ENCODE measurements at places on chromosomes 12 and 14. TPM values are rescaled to one million over a fixed set of nuclear protein-coding genes. Genes with fewer than 3 reads are reported as not detected.

GRCh38 chr14:106844608-106845285 is 1318.4 kb downstream of the TMEM121 start:
- no peak overlapping the region for H3K27ac ChIP-seq
- H3K36me3 ChIP-seq: no peaks in the 10 kb centered on the region

- H3K27ac ChIP-seq: no peak overlapping the region
- no peaks in the 10 kb centered on the region for H3K4me1 ChIP-seq
- DNase-seq: no peak
- H3K36me3 ChIP-seq: peaks cover 11% of the 10 kb centered on the region
- no peak overlapping the region for H3K4me3 ChIP-seq
Observed at GRCh38 chr14:87952307-87953094, 40.5 kb downstream of the GALC start.

DNA sequence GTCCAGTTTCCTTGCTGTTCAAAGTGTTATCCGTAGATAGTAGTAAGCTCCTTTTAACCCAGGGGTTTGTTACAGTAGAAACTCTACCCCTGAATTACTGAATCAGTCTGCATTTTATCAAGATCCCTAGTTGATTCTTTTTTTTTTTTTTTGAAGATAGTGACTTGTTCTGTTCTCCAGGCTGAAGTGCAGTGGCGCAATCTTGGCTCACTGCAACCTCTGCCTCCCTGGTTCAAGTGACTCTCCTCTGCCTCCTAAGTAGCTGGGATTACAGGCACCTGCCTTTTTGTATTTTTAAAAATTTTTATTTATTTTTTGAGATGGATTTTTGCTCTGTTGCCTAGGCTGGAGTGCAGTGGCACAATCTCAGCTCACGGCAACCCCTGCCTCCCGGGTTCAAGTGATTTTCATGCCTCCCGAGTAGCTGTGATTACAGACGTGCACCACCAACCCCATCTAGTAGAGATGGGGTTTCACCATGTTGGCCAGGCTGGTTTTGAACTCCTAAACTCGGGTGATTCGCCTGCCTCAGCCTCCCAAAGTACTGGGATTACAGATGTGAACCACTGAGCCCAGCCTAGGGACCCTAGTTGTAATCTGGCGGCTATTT is 10.5 kb downstream of the LARP4 start:
- H3K4me3 ChIP-seq: no peak overlapping the region
- DNase-seq: peak; percentile 56
- H3K4me1 ChIP-seq: peaks cover 7% of the 10 kb centered on the region
- peaks cover 6% of the 10 kb centered on the region for H3K36me3 ChIP-seq
- no peak overlapping the region for H3K27ac ChIP-seq

DNA sequence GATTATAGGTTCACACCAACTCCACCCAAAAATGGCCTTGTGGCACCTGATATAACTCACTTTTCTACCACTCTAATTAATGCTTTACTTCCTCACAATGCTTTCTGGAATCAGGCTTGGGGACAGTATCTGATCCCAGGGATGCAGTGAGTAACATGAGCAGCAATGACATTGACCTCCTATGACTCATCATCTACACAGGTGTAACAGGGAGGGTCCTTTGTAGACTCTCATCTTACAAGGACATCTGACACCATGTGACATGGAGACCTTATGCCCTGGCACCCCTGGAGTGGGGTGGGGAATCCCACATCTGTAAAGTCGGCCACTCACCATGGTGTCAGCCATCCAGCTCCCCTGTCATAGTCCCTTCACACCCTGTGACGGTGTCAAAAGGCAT is 586.4 kb downstream of the MED13L start:
- no peaks in the 10 kb centered on the region for H3K27me3 ChIP-seq
- no peaks in the 10 kb centered on the region for H3K4me1 ChIP-seq
- no peak overlapping the region for H3K27ac ChIP-seq
- DNase-seq: no peak
- H3K36me3 ChIP-seq: no peaks in the 10 kb centered on the region

- peaks cover 1% of the 10 kb centered on the region for H3K36me3 ChIP-seq
- DNase-seq: no peak
- H3K27me3 ChIP-seq: no peaks in the 10 kb centered on the region
- H3K4me3 ChIP-seq: no peak overlapping the region
- H3K4me1 ChIP-seq: no peaks in the 10 kb centered on the region
Observed at GRCh38 chr12:24177889-24178288, 228.4 kb upstream of the SOX5 start.

- H3K4me1 ChIP-seq: no peaks in the 10 kb centered on the region
- H3K27me3 ChIP-seq: no peaks in the 10 kb centered on the region
- no peak overlapping the region for H3K27ac ChIP-seq
- H3K4me3 ChIP-seq: no peak overlapping the region
Observed at GRCh38 chr12:86521870-86522269, 265.7 kb upstream of the MGAT4C start.

DNA sequence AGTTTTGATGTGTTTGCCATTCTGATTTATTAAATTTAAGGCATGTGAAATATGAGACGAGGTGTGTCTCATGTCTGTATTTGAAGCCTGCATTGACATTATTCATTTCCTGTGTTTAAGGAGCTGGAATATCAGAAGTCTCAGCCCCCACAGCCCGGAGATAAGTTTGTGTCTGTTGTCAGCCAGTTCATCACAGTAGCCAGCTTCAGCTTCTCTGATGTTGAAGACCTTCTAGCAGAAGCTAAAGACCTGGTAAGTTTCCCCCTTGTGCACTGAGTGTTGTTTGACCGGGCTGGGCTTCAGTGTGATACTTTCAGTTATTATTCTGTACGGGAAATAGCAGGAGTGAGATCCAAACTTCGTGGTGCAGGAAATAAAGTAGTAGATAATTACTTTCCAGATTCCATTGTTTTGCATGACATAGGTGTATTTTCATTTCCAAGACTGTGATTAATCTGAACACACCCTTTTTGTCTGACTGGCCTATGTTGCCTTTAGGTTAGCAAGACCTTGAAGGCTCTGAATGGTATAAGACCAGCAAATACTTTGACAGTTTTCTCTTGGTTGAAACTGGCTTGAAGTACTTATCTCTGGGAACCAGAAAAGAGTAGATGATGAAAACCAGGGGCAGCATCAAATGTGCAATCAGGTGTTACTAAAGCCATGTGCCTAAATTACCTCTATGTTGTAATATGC is 101.5 kb downstream of the GPR135 start:
- peaks cover 16% of the 10 kb centered on the region for H3K4me1 ChIP-seq
- no peak overlapping the region for H3K4me3 ChIP-seq
- no peak for DNase-seq
- peak overlapping the region; percentile 12 for H3K27ac ChIP-seq

GRCh38 chr14:28671425-28671824 is 95.2 kb upstream of the FOXG1 start:
- peak overlapping the region; percentile 3 for H3K27ac ChIP-seq
- no peak for DNase-seq
- peaks cover 31% of the 10 kb centered on the region for H3K4me1 ChIP-seq
- no peaks in the 10 kb centered on the region for H3K27me3 ChIP-seq
- H3K4me3 ChIP-seq: no peak overlapping the region
- H3K36me3 ChIP-seq: no peaks in the 10 kb centered on the region

DNA sequence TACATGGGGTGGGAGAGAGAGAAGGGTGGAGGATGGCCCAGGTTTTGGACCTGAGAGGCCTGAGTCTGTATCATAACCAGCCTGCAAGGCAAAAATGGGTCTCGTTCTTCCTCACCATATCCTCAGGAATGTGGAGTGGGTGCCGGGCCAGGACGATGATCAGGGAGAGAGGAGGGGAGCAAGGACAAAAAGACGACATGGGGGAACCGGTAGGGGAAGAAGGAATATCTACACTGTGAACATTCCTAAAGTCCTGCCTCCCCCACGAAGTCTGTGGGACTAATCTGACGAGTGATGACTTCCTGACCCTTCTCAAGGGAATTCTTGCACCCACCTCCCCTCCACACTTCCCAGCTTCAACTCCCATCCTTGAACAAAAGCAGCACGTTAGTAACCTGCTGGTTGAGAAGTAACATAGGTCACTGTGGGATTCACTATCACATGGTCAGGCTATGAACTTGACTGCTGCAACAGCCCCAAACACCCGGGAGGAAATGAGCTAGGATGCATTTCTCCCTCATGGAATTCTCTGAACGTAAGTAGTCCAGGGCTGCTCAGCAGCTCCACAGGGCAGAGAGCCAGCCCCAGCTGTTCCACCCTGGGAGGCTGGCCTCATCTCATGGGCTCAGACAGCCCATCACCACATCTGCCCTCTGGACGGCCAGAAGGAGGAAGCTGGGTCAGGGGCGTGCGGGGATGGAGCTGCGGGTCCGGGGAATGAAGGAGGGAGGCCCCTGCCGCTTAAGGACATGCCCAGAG is 36.8 kb upstream of the VWF start:
- no peaks in the 10 kb centered on the region for H3K27me3 ChIP-seq
- no peak for DNase-seq
- H3K27ac ChIP-seq: peak overlapping the region; percentile 45
- H3K4me3 ChIP-seq: no peak overlapping the region

GRCh38 chr12:79690142-79690637 is 574 bp downstream of the PAWR start:
- H3K36me3 ChIP-seq: peaks cover 7% of the 10 kb centered on the region
- DNase-seq: peak; percentile 85
- no peaks in the 10 kb centered on the region for H3K27me3 ChIP-seq

DNA sequence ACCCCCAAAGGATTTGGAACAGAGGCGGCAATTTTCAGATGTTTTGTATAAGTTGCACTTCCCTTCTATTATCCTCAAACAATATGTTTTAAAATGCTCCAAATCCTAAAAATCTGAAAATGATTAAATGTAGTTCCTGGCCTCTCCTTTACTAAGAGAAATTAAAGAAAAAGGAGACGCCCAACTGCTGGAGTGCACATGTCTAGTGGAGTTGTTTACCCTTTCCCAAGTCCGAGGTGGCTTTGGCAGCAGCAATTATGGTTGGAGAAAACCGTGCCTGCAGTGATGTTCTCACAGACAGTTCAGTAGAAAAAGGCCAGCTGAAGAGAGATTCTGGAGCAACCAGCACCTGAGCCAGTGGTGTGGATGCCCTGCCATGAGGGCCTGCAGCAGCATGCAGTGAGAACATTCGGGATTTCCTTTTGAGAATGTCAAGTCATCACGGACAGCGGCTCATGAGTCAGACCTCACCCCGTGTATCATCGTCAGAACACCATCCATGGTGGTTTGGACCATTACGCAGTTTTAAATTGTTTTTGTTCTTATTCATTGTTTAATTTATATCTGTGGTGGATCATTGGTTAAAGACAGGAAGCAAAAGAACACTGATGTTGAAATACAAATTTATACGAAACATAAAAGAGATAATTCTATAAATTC is 179.0 kb upstream of the KRR1 start:
- DNase-seq: no peak
- no peaks in the 10 kb centered on the region for H3K36me3 ChIP-seq
- no peak overlapping the region for H3K4me3 ChIP-seq

DNA sequence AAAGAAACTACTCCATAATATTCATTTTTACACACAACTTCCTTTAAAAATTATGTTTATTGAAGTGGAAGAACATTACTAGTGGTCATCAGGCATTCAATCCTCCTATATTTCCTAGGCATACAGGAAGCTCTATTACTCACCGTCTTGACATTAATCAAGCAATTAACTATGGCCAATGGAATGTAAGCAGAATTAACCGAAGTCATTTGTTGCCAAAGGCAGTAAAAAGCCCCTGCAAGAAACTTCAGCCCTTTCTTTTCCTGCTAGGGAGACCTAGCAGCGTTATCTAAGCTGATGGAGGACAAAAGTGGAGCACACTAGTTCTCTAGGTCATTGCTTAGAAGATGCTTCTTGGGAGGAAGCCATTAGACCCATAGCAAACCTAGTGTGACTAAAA is 399.6 kb downstream of the KCNH5 start:
- DNase-seq: no peak
- H3K4me3 ChIP-seq: no peak overlapping the region

GRCh38 chr14:53929871-53930715 is 26.5 kb downstream of the BMP4 start:
- peaks cover 26% of the 10 kb centered on the region for H3K4me1 ChIP-seq
- H3K27ac ChIP-seq: peak overlapping the region; percentile 43
- H3K27me3 ChIP-seq: no peaks in the 10 kb centered on the region

- H3K27ac ChIP-seq: no peak overlapping the region
- peaks cover 2% of the 10 kb centered on the region for H3K36me3 ChIP-seq
- no peaks in the 10 kb centered on the region for H3K4me1 ChIP-seq
- H3K27me3 ChIP-seq: no peaks in the 10 kb centered on the region
- DNase-seq: no peak
- H3K4me3 ChIP-seq: no peak overlapping the region
Observed at GRCh38 chr14:31855262-31855661, 221.8 kb upstream of the ARHGAP5 start.

Gene KRT2
- total RNA-seq: not detected

Gene TPI1
- total RNA-seq: 415 TPM
